Natural killer cell (primary cell): ENCODE measurements at places on chromosomes 2 and 18. TPM values are rescaled to one million over a fixed set of nuclear protein-coding genes. Genes with fewer than 3 reads are reported as not detected.

- H3K36me3 ChIP-seq, result no peaks in the 10 kb centered on the region
- no peaks in the 10 kb centered on the region for H3K27me3 ChIP-seq
- no peak overlapping the region for H3K4me3 ChIP-seq
- no peak overlapping the region for H3K27ac ChIP-seq
- no peak for DNase-seq
Observed at GRCh38 chr18:63930773-63931354, 18.2 kb upstream of the HMSD start.

GRCh38 chr2:29923110-29923721 is 1.8 kb upstream of the ALK start:
- peaks cover 37% of the 10 kb centered on the region for H3K27me3 ChIP-seq
- no peak overlapping the region for H3K27ac ChIP-seq
- no peaks in the 10 kb centered on the region for H3K36me3 ChIP-seq
- DNase-seq, result no peak
- no peak overlapping the region for H3K4me3 ChIP-seq

DNA sequence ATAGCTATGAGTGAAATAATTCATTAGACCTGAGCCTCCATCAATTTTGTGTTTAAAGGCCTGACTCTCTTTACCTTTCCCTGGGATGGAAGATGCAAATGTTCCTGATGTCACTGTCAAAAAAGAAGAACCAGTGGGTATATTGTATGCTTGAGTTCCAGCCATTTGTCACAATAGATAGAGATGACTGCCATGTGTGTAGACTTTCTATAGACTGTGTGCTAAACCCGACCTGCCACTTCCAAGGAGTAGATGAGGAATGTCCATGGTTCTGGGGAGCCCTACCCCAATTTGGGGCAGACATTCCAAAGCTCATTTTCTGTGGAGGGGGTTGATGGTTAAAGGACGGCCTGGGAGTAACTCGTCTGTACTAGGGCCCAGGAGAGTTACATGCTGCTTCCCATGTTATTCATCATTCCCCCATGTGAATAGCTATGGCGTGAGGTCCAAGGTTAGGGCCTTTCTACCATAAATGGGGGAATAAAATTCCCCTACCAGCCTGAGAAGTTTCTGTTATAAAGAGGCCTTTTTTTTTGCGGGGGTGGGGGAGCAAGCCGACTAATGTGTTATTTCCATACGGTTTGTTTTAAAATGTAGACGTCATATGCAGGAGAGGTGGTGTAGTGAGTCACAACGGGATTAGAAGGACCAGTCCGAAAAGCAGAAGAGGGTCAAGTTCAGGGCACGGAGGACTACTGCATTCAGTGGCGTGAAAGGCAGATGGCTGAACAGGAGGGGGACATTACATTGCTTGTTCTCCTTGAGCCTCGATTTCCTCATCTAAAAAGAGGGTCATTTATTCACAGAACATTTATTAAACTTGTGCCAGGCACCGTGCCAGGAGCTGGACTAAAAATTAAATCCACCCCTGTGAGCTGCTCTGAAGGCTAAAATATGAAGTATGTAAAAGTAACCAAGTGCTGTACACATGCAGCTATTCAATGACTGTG is 24.0 kb downstream of the IL1B start:
- peaks cover 9% of the 10 kb centered on the region for H3K4me1 ChIP-seq
- DNase-seq, result no peak
- no peaks in the 10 kb centered on the region for H3K36me3 ChIP-seq
- no peak overlapping the region for H3K4me3 ChIP-seq
- no peaks in the 10 kb centered on the region for H3K27me3 ChIP-seq

DNA sequence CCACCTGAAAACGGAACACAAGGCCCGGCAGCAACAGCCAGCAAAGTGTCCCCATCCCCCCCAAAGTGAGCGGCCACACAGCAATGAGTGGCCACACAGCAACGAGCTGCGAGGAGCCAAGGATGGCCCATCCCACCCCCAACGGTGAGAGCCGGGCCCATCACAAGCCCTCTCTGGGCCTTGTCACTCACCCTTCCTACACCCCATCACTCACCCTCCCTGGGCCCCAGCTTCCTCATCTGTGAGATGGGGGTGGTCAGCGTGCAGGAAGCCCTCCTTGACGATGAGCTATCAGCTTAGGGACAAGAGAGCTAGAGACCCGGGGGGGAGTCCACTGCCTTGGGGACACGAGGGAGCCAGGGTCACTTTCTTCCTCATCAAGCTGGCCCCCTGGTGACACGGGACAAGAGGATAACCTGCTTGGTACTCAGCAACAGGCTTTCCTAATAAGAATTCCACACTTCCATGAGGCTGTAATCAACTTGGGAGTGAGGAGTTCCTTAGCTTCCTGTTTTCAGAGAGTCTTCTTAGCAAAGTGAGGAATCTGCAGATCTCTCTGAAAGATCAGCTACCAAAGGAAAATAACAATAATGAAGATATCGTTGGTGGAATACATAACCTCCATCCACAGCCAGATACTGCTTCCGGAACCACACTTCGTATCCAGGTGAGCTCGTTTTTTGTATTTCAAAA is 92.8 kb downstream of the HDAC4 start:
- H3K4me3 ChIP-seq, result no peak overlapping the region
- no peaks in the 10 kb centered on the region for H3K27me3 ChIP-seq
- H3K4me1 ChIP-seq, result peaks cover 42% of the 10 kb centered on the region
- DNase-seq, result no peak
- H3K36me3 ChIP-seq, result no peaks in the 10 kb centered on the region
- H3K27ac ChIP-seq, result no peak overlapping the region

DNA sequence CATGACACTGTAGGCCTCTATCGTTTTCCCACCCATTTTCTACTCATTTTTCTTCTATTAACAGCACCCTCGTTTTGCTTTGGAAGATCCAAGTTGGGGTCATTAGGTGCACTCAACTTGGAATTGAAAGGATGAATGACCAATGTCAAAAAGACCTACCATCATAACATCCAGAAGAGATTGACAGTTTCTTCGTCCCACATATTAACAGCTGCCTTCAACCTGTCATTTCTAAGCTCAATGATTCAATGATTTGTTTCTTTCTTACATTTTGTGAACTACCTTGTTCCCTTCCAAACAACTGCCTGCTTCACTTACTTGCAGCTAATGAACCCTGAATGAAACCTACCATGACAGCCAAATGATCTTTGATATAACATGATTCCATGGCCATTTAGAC is 224.0 kb upstream of the KCNH7 start:
- no peaks in the 10 kb centered on the region for H3K4me1 ChIP-seq
- no peak overlapping the region for H3K27ac ChIP-seq
- H3K4me3 ChIP-seq, result no peak overlapping the region
- no peaks in the 10 kb centered on the region for H3K36me3 ChIP-seq
- DNase-seq, result no peak

DNA sequence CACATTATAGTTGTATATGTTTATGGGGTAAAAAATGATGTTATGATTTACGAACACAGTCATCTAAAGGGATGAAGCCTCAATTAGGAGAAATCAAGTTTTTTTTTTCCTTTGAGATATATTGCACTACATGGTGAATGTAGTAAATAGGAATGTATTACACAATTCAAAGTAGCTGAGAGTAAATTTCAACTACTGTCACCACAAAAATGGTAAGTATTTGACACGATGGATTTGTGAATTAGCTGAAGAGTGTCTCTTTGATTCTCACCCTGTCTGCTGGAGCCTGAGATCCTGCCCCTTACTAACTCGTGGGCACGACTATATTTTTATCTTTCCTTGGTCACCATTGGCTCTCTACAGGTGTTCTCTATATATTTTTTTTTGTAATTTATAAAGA is 540.4 kb upstream of the DSEL start:
- H3K4me1 ChIP-seq, result no peaks in the 10 kb centered on the region
- H3K4me3 ChIP-seq, result no peak overlapping the region
- no peaks in the 10 kb centered on the region for H3K27me3 ChIP-seq
- no peaks in the 10 kb centered on the region for H3K36me3 ChIP-seq
- H3K27ac ChIP-seq, result no peak overlapping the region

- DNase-seq, result no peak
- no peaks in the 10 kb centered on the region for H3K36me3 ChIP-seq
- H3K4me1 ChIP-seq, result no peaks in the 10 kb centered on the region
- no peaks in the 10 kb centered on the region for H3K27me3 ChIP-seq
- H3K27ac ChIP-seq, result no peak overlapping the region
- H3K4me3 ChIP-seq, result no peak overlapping the region
Observed at GRCh38 chr18:57331718-57332117, 20.6 kb upstream of the ST8SIA3 start.

RUFY4 gene
- 0.82 TPM for total RNA-seq

SP140 gene
- total RNA-seq, result 69.1 TPM

FKBP1B gene
- total RNA-seq, result 1.5 TPM

RAB6C gene
- not detected for total RNA-seq
